Stimulated activated CD4-positive, alpha-beta T cell treated with anti-CD3 and anti-CD28 coated beads, Interleukin-4, amount 100 ng/mL, for 48 hours (primary cell): ENCODE measurements at places on chromosomes 13 and 19.
A peak's percentile ranks its signal among the peaks of the same experiment; 100 is the strongest.

GRCh38 chr13:95388420-95389079 lies 87.3 kb upstream of the ABCC4 start:
- no peak for DNase-seq

DNA sequence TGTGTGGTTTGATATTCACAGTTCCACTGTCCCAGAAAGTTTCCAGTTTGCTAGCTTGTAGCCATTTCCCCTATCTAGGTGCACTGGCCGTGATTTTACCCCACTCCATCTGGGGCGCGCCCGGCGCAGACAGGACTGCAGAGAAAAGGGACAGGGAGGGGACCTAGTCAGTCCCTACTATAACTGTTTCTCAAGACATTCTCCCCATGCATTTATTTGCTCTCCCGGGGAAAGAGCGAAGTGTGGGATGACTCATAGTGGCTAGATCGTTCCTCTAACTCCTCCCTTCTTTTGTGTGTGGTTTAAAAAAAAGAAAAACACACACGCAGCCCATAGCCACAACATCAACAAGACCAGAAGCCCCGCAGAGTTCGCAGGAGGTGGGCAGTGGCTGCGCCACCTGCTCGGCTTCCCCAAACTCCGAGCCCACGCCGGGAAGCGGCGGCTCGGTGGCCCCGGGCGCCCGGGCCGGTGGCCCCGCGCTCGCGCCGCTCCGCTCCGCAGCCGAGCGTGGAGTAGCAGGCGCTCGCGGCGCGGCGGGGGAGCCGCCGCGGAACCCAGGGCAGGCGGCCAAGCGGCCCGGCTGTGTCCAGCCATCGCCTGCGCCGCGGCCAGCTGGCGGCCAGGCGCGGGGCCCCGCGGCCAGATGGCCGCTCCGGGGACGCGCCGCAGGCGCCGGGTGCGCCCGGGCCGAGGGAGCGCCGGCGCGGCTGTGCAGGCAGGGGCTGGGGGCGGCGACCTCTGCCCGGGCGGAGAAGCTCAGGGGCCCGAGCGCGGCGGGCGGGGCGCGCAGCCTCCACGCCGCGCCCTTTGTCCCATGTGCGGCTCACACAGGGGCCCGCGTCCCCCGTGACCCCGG lies 653 bp downstream of the TMTC4 start:
- DNase-seq: peak; percentile 26

DNA sequence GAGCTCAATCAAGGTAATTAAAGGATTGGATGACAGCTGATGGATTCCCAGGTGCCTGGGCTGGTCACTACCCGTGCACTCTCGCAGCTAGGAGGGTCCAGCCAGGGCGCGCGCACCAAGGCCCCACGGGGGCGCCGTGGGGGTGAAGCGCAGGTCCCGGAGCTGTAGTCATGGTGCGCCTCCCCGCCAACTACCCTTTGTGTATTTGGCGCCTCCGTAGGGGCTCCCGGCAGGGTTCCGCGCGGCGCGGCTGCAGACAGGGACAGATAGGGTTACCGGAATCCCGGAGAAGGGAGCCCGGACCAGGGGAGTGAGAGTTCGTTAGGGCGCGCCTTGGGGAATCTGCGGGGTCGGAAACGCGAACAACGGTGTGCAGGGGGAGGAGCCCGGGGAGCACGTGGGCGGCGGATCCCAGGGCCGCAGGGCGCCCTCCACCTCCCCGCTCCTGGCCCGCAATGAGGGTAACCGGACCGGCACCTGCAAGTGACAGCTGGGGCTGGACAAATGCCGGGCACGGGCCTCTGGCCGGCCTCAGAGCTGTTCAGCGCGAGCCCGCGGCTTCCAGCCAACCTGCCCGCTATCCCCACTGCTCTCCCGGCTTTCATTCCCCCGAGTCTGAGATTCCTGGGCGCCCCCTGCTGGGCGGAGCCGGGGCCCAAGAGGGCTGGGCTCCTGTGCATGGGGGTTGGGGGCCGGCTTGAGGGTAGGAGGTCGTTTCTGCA lies 3.4 kb upstream of the PRAM1 start:
- DNase-seq: peak; percentile 69

GRCh38 chr13:76969488-76970365 lies 21.4 kb downstream of the ACOD1 start:
- DNase-seq: no peak

DNA sequence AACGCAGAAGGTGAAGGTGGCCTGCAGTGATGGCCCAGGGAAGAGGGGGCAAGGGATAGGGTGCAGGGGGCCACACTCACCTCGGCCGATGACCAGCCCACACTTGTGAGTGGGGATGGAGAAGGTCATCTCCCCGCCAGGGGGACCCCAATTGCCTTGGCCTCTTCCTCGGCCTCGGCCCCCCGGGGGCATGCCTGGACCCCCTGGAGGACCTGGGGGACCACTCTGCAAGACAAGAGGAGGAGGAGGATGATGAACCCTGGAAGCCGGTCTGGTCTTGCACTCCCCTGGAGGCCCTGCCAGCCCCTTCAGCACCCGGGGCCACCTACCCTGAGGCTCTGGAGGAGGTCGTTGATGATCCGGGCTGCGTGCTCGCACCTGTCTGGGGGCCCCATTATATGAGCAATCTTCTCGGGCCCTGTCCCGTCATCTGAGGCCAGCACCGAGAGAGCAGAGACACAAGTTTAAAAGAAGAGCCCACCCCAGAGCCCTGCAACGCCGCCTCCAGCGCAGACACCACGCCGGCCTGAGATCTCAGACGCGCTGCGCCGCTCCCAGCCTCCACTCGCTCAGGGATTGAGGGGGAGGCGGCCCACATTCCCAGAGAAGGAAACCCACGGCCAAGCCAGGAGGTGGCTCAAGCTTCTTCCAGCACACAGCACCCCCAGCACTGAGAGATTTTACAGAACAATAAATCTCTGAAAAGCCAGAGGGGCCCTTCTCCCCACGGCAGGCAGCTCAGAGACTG lies 7.8 kb downstream of the KHSRP start:
- no peak for DNase-seq

- no peak for DNase-seq
These were observed 30.5 kb downstream of the TNFSF14 start for GRCh38 chr19:6639439-6639838.

DNA sequence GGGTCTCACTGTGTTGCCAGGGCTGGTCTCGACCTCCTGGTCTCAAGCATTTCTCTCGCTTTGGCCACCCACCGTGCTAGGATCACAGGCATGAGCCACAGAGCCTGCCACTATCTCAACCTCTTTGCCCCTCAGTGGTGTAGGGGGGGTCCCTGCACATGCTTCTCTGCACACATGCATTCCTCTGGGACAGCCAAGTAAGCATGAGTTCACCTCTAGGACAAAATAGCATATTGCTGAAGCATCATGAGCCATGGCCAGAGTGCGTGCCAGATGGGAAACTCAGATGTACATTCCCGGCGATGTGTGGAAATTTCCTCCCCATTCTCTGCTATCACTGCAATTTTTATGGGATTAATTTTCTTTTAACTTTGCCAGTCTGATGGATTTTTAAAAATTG lies 23.1 kb downstream of the CHAF1A start:
- no peak for DNase-seq

DNA sequence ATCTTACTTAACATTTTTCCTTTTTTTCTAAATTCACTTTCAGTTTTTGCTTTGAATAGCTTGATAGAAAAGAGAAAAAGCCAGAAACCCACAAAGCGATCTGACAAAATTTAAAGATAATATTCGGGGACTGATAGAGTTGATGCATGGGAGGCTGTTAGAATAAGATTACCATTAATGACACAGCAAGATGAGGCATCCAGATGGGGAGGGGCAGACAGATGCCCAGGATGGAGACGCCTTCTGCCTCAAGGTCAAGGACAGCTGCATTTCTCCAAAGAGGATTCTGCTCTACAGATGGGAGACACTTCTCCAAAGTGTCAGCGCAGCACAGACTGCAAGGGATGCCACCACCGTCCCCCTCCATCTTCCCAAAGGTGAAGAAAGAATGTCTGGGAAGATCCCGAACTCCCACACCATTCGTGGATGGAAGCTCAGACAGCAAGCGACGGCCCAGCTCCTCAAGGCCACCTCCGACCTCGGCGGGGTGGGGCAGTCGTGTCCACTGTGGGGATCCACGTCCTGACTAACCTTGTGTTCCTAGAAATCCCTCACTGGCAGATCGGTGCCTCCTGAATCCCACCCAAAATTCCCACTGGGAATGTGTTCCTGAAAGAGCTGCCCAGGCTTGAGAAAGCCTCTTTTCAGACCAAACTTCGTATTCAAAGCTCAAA lies 32.9 kb downstream of the NAXD start:
- no peak for DNase-seq
